ENCODE measurements at places on chromosomes 3 and 15. TPM values are rescaled to one million over a fixed set of nuclear protein-coding genes. Genes with fewer than 3 reads are reported as not detected.

The LRRC28 gene
- polyA plus RNA-seq, result 12.7 TPM

DNA sequence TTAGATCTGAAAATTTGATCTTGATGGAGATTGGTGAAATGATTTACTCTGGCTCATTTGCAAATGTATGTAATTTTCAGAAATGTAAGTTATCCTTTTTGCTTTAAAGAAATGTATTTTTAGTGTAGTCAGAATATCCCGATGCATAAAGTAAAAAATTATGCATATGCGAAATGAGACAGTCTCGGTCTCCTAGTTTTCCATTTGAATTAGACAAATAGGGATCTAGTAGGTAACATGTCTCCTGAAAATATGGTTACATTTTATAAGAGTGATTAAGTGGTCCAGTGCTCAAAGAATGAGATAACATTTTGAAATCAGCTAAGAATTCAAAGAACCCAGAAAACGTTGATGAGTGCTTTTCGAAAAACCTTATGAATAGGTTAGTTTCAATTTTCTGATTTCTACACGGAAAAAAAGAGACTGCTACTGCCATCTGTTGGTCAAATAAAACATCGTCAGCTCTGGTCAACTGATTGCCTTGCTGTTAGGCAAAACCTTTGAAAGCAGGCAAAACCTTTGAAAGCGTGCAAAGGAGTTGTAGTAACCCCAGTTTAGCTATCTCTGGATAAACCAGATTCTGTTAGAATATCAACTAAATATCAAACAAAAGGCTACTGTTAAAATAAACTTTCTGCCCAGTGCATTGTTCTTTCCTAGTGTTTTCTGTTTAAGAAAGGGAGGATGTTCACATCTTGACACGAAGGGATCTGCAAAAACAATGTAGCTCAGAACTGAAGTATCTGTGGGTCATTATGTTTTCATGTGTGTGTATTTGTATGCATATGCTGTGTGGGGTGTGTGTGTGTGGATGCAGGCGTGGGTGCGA, 59.3 kb upstream of the CHMP2B start:
- peak; percentile 20 for DNase-seq

The ZKSCAN7 gene
- polyA plus RNA-seq, result 3.0 TPM

- DNase-seq, result no peak
These were observed 153.3 kb downstream of the ULK4 start for GRCh38 chr3:41808618-41809017.

The CCR3 gene
- polyA plus RNA-seq, result not detected

DNA sequence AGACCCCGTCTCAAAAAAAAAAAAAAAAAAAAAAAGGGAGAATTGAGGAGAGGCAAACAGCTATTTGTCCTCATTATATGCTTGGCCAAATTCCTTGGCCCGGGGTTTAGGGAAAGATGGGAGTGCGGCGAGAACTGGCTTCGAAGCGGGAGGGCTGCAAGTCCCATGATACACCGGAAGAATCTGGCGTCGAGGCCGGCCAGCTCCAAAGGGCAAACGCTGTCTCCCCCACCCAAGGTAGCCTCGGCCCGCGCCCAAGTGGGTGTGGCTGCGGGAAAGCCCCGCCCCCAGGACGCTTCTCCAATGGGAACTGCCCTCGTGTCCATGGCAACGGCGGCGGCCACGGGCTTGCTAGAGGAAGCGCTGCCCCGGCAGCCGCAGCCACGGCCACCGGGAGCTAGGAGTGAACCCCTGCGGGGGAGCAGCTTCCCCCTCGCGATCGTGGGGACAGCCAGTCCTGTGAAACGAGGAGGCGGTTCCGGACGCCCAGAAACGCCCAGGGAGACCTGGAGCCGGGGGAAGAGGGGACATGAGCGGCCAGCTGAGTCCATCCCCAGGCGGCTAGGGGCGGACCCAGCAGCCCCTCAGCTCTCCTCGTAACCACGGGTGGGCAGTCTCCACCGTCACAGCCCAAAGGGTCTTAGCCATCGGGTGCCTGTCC, at the start of gene TTLL13:
TSS of gene TTLL13 (plus strand) at position 354 of the 661 bp plus-strand sequence. CDS start 1,075 bp downstream, outside the sequence.
- DNase-seq, result peak; percentile 72

The CDV3 gene
- 78.1 TPM for polyA plus RNA-seq

The CCDC39 gene
- polyA plus RNA-seq, result not detected

The AQP9 gene
- not detected for polyA plus RNA-seq

DNA sequence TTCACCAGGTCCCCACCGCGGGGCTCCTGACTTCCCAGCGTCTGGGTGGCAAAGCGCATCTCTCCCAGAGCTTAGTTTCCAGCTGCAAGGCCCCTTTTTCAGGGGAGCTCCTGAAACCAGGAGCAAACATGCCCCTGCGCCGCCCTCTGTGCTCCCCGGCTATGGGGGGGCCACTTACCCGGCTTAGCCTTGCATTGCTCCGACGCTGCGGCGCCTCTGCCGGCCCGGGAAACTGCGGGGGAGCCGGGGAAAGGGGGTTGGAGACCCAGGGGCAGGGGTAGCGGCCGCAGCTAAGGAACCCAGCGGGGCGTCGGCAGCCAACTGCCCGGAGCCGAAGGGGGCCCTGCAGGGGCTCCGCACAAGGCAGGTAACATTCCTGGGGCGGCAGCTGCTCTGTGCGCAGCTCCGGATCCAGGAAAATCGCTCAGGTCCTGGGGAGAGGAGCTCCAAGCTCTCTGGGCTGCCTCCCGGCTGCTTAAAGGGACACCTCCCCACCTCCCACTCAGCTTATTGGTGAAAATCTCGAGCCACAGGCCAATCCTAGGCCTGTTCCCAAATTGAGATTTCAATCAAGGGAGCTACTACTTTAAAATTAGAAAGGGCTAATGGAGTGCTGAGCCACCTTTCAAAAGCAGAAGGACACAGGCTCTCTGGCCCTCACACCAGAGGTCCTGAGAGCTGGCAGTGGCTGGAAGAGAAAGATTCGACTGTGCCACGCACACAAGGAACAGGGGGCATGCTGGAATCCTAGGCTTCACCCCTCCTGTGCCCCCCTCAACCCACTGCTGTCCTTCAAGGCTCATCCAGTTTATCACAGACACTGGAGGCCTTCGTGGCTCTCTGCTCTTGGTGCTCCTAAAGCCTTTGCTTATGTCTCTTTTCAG, 42.7 kb upstream of the PRICKLE2 start:
- DNase-seq, result peak; percentile 68

- peak; percentile 44 for DNase-seq
These were observed 637.2 kb downstream of the NTRK3 start for GRCh38 chr15:87619161-87619960.

The LRTM1 gene
- polyA plus RNA-seq, result not detected

DNA sequence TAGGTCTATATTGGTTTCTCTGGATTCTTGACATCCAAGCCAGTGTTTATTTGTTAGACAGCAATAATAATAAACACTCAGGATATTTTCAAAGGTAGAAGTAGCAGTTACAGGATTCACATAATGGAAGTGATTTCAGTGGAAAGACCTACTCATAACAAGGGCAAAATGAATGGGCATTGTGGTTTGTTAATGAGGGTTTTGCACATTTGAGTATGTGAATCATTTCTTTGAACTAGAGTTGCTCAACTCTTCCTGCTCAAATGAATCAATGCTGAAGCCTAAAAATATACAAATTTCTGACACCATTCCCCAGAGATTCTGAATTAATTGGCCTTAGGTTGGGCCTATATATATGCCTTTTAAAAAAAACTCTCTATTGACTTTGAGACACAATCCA, 4.1 kb upstream of the COL6A5 start:
- DNase-seq, result no peak

The CYP11A1 gene
- polyA plus RNA-seq, result 0.46 TPM

DNA sequence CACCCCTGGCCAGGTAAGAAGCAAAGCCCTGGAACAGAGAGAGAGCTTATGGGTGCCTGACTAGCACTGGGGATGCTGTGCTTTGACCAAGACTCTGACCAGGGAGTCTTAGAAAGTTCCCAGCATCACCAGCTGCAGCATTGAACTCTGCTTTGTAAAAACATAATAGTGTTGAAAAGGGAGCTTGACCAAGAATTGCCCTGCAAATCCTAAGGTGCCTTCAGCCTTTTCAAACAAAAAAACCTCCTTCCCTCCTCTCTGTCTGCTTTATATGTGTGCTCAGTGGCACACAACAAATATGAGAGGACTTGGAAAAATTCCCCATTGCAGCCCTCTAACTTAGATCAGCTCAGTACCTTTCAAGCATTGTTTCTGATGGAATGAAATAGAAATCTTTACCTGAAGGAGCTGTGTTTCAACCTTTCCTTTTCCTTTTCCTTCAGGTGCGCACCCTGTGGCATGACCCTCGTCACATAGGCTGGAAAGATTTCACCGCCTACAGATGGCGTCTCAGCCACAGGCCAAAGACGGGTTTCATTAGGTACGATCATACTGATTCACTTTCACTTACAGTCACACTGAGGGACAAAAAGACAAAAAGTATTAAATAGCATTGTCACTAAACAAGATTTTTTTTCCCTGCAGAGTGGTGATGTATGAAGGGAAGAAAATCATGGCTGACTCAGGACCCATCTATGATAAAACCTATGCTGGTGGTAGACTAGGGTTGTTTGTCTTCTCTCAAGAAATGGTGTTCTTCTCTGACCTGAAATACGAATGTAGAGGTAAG, 13.0 kb downstream of the THBS1 start:
- DNase-seq, result peak; percentile 34

The GOLGA6B gene
- not detected for polyA plus RNA-seq

The HOMER2 gene
- 0.79 TPM for polyA plus RNA-seq

DNA sequence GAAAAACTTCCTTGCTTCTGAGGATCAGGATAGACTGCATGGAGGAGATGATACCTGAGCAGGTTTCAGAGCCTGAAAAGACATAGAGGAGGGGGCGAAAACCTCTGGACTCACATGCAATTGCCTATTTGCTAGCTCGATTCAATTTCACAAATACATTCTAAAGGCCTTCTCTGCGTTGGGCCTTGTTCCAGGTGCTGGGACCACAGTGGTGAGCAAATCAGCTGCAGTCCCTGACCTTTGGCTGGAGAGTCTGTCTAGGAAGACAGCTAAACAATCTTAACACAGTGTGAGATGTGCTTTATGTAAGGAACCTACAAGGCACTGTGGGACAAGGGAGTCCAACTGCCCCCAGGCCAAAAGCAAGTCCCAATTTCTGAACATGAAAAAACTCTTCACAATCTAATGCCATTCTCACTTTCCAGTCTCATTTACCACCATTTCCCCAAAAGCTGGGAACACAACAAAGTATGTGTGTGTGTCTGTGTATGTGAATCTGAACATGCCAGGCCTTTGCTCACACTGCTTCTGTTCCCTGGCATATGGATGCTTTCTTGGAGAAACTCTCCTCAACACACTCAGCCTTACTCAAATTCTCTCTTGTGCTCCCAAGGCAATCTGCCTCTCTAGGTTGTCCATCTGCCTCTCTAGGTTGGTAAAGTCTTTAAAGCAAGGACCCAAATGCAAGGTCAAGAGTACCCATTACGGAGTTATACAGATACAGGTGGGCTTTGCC, 2.1 kb upstream of the PCCB start:
- no peak for DNase-seq

The TGM5 gene
- polyA plus RNA-seq, result not detected

- DNase-seq, result peak; percentile 33
These were observed 46.1 kb upstream of the MAP3K13 start for GRCh38 chr3:185316740-185317412.

The ATP2B2 gene
- polyA plus RNA-seq, result not detected

GRCh38 chr15:33030315-33030714, 164.2 kb downstream of the FMN1 start:
- no peak for DNase-seq

The C15orf62 gene
- polyA plus RNA-seq, result not detected

GRCh38 chr3:192991356-192991755, 73.7 kb upstream of the MB21D2 start:
- DNase-seq, result no peak

GRCh38 chr3:16203671-16204629, 29.5 kb downstream of the GALNT15 start:
- no peak for DNase-seq

The ATP10A gene
- polyA plus RNA-seq, result 16.9 TPM

- DNase-seq, result no peak
These were observed 54.7 kb downstream of the CRYGS start for GRCh38 chr3:186489507-186489906.

GRCh38 chr3:10560060-10560861, 54.9 kb upstream of the ATP2B2 start:
- no peak for DNase-seq

Data from IMR-90 (cell line).